ENCODE measurements at places on chromosomes 1 and 21.

GRCh38 chr1:56520016-56520601 is 59.3 kb downstream of the PLPP3 start:
- no peak for DNase-seq

- no peak for DNase-seq
These were observed 28.9 kb downstream of the VANGL1 start for GRCh38 chr1:115670476-115671175.

GRCh38 chr21:14686466-14687267 is 140.6 kb upstream of the SAMSN1 start:
- no peak for DNase-seq

DNA sequence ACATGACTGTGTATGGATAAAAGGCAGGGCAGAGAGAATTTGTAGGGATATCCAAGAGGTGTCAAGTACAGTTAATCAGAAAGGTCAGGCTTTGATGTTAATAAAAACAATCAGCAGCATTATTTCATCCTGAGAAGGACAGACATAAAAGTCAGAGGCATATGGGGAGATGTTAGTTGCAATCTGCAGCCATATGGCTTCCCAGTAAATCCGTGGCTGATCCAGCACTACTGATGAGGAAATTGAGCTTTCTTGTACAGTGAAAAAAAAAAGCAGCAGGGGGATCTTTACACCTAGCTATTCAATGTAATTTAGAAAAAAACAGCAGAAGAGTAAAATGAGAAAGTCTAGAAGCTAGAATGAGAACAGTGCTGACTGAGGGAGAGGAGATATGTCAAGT is 2.2 kb upstream of the SPRR1B start:
- DNase-seq = no peak

DNA sequence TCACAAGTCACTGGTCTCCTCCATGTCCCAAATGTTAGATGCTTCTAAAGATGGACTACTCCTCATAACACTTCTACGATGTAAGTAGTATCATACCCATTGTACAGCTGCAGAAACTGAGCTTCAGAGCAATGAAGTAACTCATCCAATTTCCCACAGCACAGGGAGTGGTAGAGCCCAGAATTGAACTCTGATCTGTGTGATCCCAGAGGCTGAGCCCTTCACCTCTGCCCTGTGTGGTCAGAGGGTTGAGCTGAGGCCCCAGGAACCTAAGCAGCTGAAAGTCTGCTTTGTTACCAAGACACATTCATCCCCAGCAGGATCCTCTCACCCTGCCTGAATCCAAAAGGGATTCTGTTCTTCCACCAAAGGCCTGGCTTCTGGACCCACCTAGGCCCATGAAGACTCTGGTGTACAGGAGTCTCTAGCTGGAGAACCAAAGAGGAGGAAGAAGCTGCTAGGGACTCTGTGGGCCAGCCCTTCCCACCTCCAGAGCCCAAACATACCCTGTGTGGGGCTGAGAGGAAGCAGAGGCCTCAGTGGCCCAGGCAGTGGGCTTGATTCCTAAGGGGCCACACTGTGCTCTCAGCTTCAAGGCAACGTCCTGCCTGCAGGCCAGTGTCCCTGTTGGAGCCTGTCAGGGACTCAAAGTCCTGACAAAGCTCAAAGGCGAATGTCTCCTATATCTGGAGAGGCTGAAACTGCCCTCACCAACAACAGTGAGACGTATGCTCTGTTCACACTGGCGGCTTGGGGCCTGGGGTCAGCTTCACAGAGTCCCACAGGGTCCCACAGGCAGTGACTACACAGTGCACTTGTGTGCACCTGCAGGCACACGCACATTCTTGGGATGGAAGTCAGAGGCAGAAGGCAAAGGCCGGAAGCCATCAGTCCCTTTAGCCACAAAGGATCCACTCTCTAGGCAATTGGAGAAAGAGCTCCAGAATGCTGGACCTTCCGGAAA is 40.4 kb upstream of the SLC30A1 start:
- no peak for DNase-seq

GRCh38 chr1:96445302-96445701 is 276.3 kb upstream of the PTBP2 start:
- DNase-seq = no peak

DNA sequence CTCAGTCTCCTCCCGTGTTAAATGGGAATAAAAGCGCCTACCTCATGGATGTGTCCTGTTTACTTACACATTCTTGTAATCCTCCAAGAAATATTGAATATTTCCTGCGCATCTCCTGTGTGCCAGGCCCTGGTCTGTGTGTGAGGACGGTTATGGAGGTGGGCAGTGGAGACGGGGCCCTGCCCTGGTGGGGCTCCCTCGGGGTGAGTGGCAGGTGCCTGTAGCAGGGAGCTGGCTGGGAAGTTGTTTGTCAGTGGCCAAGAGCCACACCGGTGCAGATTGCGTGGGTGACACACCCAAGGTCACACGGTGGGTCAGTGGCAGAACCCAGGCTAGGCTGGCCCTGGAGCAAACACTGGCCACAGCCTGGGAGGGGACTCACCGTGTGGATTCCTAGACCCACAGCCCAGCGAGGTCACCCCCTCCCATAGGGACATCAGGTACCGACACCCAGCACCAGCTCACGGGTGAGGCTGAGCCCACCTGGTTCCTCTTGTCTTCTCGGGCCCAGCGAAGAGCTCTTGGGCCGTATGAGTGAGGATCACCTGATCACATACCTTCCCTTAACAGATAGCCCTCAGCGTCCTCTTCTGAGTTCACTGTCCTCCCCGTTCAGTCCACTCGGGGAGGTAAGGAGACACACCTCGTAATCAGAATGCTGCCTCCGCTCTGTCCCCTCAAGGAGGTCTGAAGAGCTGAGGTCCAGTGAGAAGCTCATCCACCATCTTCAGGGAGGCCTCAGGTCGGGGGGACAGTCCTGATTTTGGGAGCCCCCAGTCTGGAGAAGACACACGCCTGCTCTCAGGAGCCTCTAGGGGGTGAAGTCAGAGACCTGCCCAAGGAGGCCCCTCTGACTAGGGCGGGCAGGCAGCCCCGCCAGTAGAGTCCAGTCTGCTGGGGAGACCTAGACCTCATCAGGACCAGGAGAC is 349.6 kb downstream of the MATN1 start:
- DNase-seq = no peak

GRCh38 chr1:63663873-63664272 is 70.7 kb downstream of the PGM1 start:
- DNase-seq = no peak

GRCh38 chr1:235079443-235080296 is 49.0 kb downstream of the TOMM20 start:
- DNase-seq = no peak

- no peak for DNase-seq
These were observed 152.9 kb upstream of the EDN2 start for GRCh38 chr1:41637367-41637766.

DNA sequence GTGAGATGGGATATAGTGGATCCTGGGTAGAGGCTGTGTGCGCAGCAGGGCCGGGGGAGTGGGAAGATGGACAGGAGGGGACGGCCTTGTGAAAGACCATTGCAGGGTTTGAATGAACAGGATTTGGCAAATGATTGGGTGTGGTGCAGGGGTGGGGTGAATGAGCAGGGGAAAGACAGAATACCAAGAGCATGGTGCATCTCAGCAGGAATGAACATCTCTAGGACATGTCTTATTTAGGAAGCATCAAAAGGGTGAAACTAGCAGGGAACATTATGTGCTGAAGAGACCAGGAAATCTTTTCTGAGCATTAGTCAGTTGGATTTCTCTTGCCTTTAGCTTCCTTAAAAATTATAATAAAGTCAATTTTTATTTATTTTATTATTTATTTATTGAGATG is 60.6 kb upstream of the SLC2A1 start:
- DNase-seq = no peak

- no peak for DNase-seq
These were observed 61.4 kb downstream of the EPHB2 start for GRCh38 chr1:22772014-22772413.
